ENCODE measurements at places on chromosomes 7 and 10.

DNA sequence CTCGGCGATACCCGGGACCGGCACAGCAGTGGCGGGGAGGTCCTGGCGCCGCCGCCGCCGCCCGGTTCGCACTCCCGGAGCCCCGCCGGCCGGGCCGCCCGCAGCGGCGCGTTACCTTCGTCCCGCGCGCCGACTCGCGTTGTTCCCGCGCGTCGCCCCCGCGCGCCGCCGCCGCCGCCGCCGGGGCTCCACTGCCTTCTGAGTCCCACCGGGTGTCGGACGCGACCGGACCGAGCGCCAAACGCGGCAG, at the start of gene EZH2:
Gene EZH2, minus strand, starts transcription at position 243 of the 250 bp plus-strand sequence. CDS start 36,993 bp downstream, outside the sequence.
- no peak for DNase-seq

DNA sequence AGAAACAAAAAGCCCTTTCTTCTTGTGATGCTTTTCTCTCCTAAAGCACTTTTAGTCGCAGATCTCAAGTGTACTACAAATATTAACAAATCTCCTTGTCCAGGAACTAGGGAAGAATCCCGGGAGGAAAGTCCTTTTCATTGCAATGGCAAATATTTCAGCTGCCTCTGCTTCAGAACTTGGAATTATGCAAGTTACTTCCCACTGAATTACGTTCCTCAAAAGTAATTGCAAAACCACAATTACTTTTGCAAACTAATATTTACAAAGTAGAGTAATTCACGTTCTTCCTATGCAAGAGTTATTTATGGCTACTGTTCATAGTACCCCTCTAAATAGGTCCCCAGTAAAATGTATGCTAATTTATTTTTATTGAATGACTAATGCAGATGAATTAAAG, 14.5 kb downstream of the PRKCQ start:
- DNase-seq = no peak

DNA sequence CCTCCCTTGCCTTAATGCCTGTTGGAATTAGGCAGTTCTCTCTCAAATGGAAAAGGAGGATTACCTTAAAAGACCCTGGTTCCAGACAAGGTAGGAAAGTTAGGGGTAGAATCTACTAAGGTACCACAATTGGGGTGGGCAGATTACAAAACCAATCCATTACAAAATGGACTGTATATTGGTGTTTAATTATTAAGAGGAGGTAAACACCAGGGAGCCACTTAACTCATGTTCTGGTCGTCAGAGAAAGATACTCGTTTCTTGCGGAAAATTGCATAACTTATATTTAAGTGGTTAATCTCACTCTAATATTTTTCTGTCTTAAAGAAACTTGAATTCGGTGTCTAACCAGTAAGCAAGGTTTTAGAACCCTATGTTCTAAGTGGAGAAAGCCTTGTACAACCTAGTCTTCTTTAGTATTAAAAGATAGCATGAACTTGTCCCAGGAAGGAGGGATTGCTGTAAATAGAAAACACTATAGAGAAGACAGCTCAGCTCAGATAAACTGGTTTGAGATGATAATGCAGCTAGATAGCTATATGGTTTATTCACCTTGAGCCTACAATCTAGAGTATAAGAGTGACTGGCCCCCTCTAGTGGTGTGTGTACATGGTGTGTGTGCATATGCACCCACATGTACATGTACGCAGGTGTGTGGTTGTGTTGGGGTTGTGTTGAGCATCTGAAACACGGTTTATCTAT, 58.0 kb upstream of the STRIP2 start:
- DNase-seq = no peak

DNA sequence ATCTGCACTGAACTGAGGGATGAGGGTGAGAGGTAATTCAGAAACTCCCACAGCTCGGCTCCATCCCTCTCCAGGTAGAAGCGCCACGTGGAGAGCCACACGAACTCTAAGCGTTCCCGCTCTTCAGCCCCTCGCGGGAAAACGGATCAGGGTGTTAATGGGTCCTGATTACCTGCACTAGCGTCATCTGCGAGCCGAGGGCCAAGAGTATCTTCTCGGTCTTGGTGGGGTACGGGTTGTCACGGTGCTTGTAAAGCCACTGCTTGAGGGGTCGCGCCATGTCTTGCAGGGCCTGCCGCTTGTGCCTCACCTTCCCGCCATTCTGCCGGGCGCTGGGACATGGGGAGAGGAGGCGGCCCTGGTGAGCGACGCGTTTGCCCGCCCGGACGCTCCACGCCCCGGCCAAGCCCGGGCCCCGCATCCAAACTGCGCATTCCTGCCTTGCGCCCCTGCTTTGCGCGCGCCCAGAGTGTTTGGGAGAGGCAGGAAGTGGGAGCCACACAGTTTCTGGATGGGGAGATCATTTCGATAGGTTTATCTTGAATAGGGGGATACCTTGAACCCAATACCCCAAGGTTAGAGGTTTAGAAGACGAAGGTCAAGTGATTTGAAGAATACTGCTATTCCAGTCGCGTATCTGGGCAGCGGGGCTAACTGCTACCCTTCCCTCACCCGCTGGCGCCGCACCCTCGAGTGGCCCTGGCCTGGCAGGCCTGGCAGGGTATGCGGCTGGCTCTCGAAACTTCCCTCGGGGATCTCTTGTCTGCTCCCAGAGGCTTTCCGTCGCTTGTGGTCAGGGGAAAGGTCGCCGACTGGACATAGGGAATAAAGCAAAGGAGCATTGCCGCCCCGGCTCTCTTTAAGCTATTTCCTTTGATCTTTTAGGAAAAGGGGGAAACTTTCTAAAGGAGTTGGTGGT, 4.2 kb downstream of the MKX start:
- no peak for DNase-seq

DNA sequence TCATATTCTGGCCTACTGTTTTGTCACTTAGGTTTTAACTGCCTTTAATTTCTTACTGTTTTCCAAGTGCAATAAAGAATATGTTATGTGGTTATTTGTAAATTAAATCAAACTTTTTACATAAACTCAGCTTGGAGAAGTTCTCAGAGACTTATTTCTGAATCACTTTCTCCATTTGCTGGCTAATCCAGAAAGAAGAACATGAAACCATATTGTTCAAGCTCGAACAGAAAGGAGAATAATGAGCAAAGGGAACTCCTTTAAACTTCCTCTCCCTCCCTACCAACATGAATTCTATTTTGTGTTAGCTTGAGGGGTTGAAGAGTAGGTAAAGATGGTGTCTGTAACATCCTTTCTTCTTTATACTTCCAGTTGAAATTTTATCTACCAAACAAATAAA, 52.3 kb downstream of the SHTN1 start:
- no peak for DNase-seq

DNA sequence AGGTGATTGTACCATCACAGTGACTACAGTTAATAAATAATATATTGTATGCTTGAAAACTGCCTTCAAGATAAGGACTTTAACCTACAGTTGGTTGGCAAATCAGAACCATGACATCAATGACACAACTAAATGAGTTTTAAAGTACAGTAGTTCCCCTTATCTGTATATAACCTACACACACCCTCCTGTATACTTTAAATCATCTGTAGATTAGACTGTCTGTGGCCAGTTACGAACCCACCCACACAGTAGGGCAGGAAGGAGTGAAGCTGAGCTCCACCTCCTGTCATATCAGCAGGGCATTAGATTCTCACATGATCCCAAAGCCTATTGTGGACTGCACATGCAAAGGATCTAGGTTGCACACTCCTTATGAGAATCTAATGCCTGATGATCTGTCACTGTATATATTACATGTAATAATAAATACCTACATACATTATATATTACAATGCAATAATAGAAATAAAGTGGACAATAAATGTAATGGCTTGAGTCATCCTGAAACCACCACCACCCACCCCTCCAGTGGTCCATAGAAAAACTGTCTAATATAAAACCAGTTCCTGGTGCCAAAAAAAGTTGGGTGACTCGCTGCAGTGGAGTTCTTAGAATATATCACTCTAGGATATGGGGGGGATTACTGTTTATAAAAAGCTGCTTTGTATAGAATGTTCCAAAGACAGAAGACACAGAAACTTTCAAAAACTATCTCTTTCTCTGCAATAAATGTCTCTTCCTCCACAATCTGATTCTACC, 5.6 kb downstream of the TPK1 start:
- no peak for DNase-seq

- DNase-seq = no peak
Measured at GRCh38 chr7:26029911-26030310, 122.1 kb upstream of the NFE2L3 start.

- DNase-seq = no peak
Measured at GRCh38 chr10:92122941-92123450, 167.9 kb downstream of the CPEB3 start.

DNA sequence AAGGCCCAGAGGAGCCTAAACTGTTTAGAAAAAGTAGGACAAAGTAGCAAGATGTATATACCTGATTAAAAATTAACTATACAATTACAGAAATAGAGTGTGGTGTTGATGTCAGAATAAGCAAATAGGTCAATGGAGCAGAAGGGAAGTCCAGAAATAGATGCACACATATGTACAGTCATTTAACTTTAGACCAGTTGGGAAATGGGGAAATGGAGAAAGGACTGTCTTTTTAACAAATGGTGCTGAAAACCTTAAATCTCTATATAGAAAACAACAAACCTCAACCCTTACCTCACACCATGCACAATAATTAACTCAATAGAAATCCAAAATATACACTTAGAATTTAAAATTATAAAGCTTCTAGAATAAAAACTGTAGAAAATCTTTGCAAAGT, 72.2 kb downstream of the CH25H start:
- no peak for DNase-seq

DNA sequence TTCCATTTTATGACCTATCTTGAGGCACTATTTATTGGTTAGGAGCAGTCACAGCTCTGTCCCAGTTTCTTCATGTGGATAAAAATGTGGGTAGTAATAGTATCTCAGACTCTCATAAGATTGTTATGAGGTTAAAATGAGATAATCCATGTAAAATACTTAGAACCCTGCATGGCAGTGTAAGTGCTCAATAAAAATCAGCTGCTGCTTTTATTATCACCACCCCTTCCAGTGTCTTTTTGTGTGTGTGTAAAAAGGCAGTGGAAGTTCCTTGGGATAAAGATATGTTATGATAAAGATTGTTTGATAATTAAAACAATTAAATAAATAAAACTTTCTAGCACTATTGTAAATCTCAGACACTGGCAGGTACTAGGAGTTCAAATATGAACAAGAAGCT, 15.5 kb downstream of the TES start:
- DNase-seq = no peak

- DNase-seq = no peak
Measured at GRCh38 chr7:85593355-85593754, 406.5 kb upstream of the SEMA3D start.

DNA sequence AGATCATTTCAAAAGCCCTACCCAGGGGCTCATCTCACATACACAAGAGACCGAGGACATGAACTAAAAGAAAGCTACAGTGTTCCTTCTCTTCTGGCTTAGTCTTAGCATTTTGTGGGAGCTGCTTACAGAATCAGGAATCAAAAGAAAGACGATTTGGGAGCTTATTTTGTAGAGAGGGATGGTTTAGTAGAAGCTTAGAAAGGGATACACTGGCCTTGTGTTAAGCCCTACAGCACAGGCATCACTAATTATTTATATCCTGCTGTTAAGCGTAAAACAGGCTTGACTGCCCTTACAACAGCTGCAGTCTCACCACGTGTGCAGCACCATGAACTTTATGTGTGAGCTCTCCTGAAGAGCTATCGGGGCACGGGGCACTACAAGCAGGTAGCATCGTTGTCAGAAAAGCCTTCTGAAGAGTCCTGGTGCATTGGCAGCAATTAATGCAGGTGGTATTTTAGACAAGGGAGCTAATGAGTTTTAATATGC, 798.3 kb downstream of the NXPH1 start:
- DNase-seq = no peak

- DNase-seq = no peak
Measured at GRCh38 chr10:73915206-73915851, 4.4 kb downstream of the PLAU start.

GRCh38 chr7:158252837-158253669, 334.6 kb downstream of the PTPRN2 start:
- DNase-seq = peak; percentile 61

GRCh38 chr7:108189733-108190388, 59.7 kb upstream of the LAMB4 start:
- DNase-seq = no peak
